ENCODE measurements at places on chromosomes 16 and 17.

DNA sequence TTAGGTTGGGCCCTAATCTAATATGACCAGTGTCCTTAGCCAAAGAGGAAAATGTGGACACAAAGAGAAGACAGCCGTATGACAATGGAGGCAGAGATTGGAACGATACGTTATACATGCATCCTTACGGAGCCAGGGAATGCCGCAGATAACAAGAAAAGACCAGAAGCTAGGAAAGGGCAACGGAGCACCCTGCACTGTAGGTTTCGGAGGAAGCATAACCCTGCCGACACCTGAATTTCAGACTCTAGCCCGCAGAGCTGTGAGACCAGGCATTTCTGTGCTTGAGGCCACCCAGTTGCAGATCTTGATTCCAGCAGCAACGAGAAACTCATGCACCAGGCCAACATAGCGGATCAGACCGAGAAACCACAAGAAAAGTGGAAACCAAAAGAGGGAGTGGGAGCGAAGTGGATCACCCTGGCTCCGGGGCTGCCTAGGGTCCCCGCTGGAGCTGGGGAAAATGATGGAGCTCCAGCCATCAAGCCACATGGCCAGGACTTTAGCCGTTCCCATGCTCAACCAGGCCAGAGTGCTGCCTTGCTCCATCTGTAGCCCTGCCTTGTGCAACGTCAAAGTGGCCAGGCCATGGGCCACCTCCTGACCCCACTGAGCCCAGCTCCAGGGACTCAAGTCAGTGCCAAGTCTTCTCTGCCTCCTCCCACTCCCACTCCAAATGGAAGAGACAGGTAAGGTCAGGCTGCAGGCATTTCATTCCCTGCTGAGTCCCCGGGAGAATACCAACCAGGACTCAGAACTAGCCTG lies 51.7 kb upstream of the RPL38 start:
- DNase-seq = no peak

- DNase-seq = no peak
These were observed 4.6 kb downstream of the CARMIL2 start for GRCh38 chr16:67649494-67649931.

GRCh38 chr17:17994271-17995069 lies 21.8 kb downstream of the DRC3 start:
- no peak for DNase-seq

DNA sequence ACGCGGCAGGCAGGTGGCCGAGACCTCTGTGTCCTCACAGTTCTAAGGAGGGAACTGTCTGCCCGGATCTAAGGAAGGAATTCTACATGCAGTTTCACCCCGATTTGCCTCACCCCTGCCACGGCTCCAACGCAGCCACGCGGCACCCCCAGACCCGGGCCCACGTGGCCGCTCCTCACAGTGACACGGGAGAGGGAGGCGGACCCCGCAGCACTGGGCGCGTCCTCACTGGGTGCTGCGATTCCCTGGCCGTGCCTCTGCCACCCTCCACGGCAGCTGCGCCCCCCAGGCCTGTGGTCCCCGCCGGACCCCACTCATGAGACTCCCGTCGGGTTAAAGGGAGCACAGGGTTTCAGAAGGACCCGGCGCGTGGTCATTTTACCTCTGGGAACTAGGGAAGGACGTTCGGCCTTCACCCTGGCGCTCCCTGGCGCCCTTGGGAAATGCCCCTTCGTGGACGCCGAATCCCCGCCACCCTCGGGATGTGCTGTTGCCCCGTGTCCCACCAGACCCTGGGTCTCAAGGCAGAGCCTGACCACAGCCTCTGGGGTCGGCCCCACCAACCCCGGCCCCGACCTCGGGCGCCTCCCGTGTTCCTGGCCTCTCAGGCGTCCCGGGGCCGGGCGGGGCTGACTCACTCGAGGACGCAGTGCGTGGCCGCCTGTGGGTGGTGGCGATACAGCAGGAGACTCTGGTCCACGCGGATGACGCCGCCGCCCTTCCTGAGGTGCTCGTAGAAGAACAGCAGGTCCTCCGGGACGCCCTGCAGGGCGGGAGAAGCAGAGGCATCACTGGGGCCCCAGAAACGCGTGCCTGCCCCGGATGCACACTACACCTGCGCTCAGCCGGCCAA lies 118.8 kb upstream of the METRNL start:
- peak; percentile 6 for DNase-seq

DNA sequence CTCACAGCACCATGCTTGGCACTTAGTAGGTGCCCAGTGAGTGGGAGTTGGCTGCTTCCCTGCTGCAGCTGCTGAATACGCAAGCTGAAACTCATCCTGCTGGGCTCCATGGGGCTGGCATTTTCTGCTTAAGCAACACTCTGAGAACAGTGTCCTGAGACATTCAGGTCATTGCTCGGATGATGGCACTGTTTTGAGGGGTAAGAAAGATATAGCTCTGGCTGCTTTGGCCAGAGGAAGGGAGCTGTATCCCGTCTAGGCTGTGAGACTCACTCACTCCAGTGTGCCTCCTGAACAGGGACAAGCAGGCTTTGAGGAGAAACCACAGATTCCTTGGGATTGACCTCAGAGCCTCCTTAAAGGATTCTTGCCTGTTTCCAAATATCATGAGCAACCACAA lies 120.5 kb downstream of the CLEC16A start:
- no peak for DNase-seq

- DNase-seq = no peak
These were observed 13.6 kb downstream of the G6PC3 start for GRCh38 chr17:44084131-44084538.

DNA sequence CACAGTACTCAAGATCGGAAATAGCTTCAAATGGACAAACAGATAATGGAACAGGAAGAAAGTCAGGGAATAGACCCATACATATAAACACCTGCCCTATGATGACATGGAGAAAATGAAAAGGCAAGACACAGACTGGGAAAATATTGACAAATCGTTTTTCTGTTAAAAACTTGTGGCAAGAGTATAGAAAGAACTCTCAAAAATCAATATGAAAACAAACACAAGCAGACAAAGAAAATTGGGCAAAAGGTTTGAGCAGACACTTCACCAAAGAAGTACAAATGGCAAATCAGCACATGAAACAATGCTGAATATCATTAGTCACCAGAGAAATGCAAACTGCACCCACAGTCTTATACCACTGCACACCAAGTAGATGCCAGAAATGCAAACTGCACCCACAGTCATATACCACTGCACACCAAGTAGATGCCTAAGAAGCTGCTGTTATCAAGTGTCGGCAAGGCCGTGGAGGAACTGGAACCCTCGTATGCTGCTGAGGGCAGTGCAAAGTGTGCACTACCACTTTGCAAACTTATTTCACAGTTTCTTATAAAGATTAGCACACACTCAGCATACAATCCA lies 123.5 kb upstream of the CHMP6 start:
- no peak for DNase-seq

DNA sequence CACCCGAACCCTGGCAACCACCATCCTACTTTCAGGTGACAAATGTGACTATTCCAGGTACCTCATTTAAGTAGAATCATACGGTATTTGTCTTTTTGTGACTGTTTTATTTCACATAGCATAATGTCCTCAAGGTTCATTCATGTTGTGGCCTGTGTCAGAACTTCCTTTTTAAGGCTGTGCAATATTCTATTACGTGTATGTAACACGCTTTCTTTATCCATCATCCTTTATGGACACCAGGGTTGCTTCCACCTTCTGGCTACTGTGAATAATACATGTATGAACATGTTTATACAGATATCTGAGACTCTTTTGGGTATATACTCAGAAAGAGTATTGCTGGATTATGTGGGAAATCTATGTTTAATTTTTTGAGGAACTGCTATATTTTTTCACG lies 28.7 kb upstream of the RSL1D1 start:
- no peak for DNase-seq

DNA sequence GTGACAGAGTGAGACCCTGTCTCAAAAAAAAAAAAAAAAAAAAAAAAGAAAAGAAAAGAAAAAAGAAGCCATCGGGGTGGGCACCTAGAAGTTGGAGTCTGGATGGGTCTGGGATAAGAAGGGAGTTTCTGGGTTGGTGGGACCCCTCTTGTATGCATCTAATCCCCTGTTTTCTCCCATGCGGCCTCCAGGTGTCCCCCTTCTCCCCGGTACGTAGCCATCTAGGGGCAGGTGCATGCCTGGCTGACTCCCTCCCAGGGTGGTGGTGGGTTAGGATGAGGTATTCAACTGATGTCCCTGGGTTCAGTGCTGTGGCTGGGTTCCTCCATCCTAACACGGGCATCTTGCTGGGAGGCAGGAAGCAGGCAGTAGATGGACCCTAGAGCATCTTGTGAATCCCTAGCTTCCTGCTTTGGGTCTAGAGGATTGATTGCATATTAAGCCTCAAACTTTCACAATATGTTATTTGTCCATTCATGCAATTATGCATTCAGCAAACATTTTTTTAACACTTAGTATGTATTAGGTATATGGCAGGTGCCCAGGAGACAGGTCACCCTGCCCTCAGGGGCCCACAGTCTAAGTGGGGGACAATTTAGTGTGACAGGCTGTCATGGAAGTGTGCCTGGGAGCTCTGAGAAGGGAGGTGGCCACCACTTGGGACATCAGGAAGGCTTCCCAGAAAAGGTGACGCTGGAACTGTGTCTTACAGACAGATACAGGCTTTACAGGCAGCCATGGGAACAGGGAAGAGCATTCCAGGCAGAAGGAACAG lies 13.1 kb downstream of the FMNL1 start:
- DNase-seq = peak; percentile 40

DNA sequence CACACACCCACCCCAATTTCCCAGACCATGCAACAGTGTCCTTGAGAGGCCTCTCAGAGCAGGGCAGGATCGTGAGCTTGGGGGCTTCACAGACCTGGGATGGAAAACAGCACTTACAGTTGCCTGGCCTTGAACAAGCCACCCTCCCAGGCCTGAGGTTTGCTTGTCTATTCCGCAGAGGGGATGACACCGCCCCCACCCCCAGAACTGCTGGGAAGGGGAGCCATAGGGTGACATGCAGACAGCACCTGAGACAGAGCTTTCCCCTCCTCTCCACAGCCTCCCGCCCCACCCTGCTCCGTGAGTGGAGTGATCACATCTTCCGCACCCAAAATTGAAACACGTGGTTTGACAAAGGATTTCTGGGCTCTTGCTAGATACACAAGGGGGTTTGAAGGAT lies 131.5 kb upstream of the TNRC6C start:
- no peak for DNase-seq

DNA sequence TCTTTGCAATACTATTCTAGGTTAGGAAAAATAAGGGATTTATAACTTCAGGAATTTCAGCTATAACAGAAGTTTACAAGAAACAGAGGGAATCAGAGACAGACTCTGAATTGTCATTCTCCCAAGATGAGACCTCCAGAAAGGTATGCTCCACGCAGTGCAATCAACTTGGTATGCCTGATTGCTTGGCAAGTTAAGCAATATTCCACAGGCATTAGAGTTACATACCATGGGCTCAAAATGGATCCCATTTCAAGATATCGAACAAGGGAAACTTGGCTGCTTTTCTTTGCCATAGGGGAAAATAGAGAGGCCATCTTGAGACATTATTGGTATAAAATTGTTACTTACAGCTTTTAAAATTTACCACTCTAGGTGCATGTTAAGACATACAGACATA lies 615.6 kb upstream of the SOX9 start:
- DNase-seq = no peak

- no peak for DNase-seq
These were observed 32.5 kb upstream of the MYO18A start for GRCh38 chr17:29212681-29213121.

DNA sequence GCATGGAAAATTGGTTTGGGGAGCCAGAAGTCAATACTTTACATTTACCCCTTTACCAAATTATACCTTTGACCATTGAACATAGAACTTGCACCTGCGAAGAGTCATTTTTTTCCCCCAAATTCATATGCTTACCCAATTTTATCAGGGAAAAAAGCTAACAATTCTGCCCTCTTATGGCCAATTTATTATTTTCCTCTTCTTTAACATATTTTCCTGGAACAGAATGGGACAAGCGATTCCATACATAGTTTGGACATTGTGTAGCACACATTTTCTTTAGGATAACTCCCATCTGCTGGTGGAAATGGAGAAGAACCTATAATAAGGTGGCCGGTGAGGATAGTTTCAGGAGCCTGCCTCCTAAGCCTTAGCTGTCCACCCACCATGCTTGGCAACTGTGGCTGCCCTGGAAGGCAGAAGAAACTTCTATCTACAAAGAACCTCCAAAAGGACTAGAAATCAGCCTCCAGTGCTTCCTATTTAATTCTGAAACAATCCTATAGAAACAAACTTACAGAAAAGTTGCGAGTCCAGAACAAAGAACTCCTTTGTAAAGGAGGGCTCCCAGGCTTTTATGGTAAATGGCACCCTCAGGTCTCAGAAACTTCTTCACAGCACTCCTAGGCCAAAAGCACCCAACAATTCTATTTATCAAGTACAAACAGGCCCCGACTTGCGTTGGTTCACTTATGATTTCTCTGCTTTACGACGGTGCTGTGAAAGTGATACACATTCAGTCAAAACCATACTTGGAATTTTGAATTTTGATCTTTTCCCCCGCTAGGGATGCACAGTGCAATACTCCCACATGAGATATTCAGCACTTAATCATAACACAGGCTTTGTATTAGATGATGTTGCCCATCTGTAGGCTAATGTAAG lies 64.1 kb upstream of the CACNG4 start:
- no peak for DNase-seq

GRCh38 chr17:57271821-57272220 lies 15.5 kb downstream of the MSI2 start:
- no peak for DNase-seq

DNA sequence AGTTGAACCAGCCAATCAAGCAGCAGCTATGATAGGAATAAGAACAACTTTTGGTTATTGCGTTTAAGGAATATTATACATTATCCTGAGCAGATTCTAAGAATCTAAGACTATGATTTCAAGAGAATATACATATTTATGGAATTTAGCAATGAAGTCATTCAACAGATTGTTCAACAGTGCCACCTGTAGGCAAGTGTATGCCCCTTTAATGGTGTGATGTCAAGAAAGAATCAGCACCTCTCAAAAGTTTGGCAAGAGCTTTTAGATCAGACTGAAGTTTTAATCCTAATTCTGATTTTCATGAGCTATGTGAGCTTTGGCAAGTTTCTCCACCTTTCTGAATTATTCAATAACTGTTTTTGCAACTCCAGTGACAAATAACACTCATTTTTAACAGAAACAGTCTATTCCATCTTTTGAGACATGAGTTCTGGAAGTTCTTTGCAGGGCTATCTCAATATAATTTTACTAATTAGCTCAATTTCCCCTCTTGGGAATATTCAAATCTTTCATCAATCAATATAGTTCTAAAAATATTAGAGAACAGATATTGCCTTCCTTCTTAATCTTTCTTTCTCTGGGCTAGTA lies 474.3 kb upstream of the TOM1L1 start:
- no peak for DNase-seq

GRCh38 chr16:23504453-23505179 lies 5.7 kb downstream of the GGA2 start:
- DNase-seq = peak; percentile 20

DNA sequence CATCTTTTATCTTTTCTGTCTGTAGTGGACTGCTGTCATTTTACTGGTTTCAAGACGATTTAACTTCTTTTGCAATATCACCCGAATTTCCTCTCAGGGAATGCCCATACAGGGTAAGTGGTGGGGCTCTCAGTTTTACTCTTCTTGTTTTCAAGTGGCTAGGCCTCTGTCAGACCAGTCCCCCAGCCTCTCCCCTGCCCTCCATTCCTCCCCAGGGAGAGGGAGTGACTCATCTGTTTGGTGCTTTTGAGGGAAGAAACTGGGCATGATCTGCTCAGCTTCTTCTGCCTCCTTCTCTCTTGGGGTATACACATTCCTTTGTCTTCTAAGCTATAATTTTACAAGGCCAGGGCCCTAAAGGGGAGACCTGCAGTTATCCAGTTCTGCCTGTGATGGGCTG lies 332.0 kb downstream of the CBLN1 start:
- no peak for DNase-seq

Measured in T-helper 17 cell (primary cell).